ENCODE measurements at places on chromosomes 12 and 14.

GRCh38 chr14:85583380-85583779 is 53.4 kb downstream of the FLRT2 start:
- no peak for DNase-seq

- DNase-seq: peak; percentile 99
Observed at GRCh38 chr12:93318720-93319522, 58.8 kb upstream of the NUDT4 start.

DNA sequence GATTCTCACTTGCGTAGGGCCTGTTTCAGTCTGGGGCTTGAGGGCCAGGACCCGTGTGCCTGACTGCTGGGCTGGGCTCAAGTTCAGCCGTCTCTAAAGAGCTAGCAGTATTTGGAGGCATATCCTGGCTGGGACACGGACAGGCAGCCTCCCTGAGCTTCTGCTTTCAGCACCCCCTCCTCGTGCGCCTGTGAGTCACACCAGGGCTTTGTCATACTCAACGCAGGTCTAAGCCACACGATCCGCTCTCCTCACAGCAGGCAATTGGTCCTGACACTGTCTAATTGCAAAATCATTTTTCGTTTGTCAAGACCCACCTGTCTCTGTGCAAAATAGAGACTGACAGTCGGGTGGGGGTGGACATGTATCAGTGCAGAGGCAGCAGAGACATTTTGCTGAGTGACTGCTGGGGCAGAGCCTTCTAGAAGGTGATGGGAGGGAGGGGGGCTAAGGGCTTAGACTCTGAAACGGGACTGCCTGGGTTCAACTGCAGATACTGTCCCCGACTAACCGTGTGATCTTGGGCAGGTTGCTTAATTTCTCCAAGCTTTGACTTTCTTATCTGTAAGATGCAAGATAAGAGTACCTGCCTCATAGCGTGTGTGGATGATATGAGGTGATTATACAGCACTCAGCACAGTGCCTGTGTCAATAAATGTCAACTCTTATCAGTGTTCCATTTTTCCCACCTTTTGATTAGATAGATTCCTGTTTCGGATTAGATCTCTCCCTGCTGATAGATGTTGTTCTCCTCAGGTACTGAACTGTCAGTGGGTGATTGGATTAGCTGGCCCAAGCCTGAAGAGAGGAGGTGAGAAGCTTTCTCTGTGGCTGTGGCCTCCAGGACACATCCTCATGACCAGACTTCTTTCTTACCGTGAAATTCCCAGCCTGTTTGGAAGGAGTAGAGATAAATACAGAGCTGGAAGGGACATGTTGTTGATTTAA is 53.1 kb downstream of the KCNA1 start:
- no peak for DNase-seq

DNA sequence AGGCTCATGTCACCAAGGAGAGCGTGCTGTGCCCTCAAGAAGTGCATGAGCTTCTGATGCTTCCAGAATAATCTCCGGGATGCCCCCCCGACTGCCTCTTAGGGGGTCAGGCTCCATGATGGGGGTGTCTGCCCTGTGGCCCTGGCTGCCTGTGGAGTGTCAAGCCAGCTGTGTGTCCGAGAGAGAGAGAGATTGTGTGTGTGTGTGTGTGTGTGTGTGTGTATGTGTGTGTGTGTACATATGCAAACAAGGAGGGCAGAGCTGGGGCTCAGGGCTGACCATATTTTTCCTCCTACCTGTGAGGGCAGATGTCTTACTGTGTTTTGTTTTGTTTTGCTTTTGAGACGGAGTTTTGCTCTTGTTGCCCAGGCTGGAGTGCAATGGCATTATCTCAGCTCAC is 5.6 kb upstream of the ALDH2 start:
- no peak for DNase-seq

DNA sequence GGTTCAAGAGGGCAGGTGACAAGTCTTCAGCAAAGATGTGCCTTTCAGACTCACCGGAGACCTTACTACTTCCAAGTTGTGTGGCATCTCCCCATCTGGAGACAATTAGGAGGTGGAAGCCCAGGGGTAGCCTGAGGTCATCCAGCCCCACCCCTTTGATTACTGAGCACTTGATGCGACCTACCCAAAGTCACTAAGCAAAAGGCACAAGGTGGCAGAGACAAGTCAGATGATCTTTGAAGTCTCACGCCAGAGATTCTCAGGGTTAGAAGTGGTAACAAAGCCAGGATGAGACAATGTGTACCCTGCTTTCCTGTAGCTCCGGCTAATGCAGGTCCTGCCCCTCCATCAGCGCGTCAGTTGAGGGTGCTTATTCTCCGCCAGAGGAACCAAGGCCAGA is 1.4 kb upstream of the FOXN3 start:
- no peak for DNase-seq

- DNase-seq: no peak
Observed at GRCh38 chr14:67387195-67387594, 24.8 kb downstream of the PLEK2 start.

DNA sequence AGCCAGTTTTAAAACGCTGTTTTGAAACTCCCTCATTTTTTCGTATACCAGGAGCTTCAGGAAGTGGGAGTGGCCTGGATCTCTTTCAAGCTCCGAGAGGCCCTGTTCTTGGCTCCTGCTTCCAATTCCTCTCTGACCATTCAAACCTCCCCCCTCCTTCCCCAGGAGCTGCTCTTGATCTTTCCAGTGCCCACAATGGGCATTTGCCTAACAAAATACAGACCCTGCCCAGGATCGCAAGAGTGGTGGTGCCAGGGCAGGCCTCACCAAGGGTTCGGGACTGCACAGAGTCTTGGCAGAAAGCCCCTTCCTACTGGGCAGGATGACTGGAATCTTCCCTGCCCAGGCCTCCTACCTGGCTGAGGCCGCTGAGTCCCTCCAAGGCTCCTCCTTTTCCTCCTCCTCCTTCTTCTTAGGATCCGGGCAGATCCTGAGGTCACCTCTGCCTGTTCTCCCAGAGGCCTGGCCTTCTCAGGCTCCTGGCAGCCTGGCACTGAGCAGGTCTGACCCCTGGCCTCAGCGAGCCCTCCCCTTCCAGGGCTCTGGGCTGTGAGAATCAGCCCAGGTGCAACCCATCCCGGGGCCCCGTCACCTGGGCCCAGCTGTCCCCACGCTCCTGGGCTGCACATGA is 46.9 kb upstream of the NOS1 start:
- DNase-seq: no peak

DNA sequence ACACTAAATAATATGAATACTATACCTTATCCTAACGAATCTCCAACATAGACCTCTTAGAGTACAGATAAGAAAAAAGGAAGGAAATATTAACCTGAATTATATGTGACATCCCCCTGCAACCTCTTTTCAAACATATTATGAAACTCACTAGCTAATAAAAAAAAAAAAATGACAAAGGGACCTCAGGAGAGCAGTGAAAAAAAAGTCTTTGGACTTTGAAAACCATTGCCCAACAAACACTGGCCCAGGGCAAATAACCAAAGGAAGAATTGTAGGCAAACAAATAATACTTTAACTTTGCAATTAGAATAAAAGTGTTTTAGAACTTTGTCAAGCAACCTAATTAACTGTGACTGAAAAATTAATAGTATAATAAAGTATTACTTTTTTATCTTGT is 7.7 kb downstream of the SOX5 start:
- no peak for DNase-seq

DNA sequence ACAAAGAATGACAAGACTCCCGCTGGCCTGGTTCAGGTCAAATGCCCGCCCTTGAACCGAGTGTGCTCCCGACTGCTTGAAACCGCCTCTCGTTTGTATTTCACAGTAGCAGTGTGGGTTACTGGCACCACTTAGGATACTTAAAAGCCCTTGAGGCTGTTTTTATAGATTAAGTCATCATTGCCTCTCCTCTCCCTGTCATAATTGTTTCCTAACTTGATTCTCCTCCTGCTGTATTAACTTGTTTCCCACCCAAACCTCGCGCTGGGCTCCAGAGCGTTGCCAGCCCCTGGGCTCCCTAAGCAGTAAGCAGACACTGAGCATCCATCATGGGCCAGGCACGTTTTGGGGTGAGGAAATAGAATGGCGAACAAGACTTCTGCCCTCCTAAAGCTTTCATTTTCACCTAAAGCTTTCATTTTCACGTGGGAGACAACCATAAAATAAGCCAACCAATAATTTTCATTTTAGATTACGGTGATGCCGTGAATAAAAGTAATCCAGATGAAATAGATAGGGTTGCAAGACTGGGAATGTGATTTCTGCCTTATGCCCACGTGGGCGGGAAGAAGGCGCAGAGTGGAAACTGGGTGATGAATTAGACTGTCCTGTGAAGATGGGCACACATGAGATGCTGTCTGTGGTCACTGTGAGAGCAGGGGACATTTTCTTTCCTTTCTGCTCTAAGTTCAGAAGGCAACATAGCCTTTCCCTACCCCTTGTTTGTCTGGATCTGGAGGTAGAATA is 97.5 kb downstream of the PPP2R5C start:
- DNase-seq: no peak

DNA sequence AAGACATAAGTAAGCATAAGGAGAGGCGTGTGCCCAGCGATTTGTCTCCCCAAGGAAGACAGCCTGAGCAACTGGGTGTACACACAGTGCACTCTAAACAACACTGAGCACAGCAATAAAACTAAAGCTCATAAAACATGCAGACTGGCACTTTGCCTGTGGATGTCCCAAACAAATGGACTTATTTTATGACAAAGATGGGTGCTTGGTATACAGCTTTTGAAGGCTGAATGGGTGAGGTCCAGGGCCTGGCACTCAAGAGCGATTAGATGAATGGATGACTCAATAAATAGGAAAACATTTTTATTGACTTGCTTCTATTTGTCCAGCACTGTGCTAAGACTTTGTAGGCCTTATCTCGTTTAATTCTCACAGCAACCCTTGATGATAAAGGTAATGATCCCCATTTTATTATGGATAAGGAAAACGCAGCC is 28.5 kb downstream of the LGMN start:
- no peak for DNase-seq
